ENCODE measurements at places on chromosomes 2 and 18.

GRCh38 chr2:7013471-7014160 is 96.4 kb downstream of the RNF144A start:
- DNase-seq, result no peak

- DNase-seq, result no peak
Observed at GRCh38 chr2:128314348-128315121, 4.1 kb downstream of the HS6ST1 start.

GRCh38 chr18:77702686-77703085 is 453.0 kb downstream of the GALR1 start:
- DNase-seq, result no peak

DNA sequence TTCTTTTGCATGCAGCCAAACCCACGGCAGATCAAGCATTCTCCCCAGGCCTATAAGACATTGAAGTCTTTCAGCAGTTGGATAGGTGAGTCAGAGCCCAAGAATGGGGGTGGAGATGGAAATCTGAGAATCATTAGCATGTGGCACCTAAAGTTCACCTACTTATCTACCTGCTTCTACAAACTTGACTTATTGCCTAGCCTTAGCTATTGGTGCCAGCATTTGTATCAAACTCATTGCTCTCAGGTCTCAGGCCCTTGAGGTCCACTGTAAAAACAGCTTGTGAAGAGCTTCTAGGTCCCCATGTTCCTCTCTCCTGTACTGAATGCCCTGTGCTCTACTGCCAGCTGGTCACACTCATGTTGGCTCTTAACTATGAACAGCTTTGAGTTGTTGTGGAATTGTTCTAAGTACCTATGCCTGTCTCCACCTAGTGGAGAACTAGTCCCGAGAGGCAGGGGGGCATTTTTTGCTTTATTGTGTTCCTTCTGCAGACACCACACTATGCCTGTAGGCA is 278.4 kb upstream of the SPRED2 start:
- DNase-seq, result no peak

- peak; percentile 76 for DNase-seq
Observed at GRCh38 chr18:68177807-68178702, 536.9 kb downstream of the TMX3 start.

GRCh38 chr2:58532641-58533040 is 291.5 kb upstream of the FANCL start:
- no peak for DNase-seq

DNA sequence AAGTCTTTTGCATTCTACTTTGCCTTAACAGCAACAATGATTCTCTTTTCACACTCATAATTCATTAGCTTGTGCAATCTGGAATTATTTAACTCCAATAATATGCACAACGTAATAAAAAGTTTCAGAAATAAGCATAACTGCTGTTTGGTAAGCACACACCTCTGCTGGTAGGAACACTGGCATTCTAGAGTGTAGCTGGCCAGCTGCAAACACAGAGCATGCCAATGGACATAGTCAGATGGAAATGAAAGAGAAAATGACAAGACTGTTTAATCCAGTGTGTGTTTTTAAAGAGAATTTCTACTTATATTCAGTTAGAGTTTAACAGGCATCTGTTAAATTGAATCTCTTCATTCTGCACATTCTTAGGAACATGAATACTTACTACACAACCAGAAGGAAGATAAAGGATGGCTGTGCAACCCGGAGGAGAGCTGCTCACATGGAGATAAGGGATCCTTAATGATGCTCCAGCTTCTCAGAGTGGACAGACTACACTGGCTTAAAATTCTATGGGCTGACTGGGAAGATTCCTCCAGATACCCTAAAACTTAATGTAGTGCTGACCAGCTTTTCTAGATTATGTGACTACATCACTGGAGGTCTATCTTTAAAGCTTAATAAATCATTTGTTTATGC is 94.6 kb upstream of the CHAC2 start:
- no peak for DNase-seq

DNA sequence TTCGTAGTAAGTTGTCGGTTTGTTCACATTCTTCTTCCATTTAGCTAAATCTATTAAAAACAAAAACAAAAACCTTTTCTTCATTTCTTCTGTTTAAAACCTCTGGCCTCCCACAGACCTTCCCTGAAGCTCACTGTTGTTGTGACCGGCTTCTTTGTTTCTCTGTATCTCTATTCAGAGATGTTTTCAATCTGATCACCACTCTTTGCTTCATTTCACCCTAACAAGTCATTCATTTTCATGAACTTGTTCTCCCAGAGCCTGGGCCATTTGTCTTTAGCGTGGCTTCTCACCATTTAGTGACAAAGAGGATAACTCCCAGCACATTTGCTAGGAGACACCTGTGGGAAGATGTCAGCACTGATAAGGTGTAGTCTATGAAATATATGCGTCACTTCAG is 794.2 kb downstream of the ERBB4 start:
- no peak for DNase-seq

DNA sequence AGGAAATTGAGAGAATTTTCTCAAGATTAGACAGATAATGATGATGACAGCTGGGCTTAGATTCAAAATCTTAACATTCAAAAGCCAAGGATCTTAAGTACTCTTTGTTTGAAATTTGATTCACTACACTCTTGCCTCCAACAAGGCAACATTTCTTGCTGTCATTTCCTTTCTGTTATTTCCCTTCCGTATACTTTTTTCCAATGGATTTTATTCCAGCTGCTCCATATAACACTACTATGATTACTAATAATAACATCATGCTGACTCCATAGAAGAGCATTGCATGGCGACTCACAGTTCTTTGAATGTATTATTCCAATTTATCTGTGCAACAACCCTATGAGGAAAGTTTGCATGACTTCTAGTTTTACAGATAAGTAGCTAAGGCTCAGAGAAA is 33.9 kb upstream of the CCDC102B start:
- DNase-seq, result no peak

GRCh38 chr2:142509401-142509800 is 368.1 kb upstream of the KYNU start:
- DNase-seq, result no peak

- DNase-seq, result no peak
Observed at GRCh38 chr2:207937823-207938222, 87.5 kb downstream of the PLEKHM3 start.

DNA sequence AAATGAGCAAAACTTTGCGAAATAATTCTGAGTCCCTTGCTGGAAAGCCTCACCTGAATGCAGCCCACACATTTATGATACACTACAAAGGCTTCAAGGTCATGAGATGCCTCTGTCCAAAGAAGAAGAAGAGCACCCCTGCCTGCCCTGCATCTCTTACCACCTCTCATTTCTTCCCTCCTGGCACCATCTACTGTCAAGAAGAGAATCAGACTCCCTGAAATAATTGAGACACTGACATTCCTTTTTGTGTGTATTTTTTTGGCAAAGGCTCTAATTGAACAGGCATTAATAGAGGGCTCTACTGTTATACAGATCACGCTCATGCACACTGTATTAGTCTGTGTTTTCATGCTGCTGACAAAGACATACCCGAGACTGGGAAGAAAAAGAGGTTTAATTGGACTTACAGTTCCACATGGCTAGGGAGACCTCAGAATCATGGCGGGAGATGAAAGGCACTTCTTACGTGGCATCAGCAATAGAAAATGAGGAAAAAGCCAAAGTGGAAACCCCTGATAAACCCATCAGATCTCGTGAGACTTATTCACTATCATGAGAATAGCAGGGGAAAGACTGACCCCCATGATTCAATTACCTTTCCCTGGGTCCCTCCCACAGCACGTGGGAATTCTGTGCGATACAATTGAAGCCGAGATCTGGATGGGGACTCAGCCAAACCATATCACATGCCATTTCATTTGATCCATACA is 176.3 kb downstream of the ALPK2 start:
- DNase-seq, result no peak

DNA sequence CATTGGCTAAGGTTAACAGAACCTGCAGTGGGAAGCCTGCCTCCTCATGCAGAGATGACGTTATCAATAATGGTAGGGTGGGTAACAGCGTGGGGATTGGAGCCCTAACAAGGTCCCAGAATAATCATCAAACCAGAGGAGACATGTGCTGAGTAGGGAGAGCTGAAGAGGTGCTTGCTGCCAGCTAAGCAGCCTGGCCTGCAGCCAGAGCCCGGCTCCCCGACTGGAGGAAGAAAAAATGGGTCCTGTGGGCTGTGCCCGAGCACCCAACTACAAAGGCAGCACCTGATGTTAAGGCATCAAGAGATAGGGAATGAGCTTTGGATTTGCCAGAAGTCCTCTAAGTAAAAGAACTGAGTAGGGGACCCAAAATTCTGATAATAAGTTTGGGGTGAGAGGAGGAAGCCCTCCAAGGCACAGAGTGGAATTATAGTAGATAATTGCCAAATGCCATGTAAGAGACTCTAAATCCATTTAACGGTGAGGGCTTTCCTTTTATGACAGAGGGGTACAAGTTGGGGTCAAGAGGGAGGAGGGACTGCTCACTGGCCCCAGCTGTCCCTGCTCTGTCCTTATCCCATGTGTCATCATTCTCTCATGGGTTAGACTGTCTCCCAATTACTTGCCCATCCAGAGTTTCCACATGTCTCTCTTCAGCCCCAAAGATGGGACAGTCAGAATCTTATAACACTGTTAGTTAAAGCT is 156.1 kb downstream of the ANTXR1 start:
- no peak for DNase-seq

DNA sequence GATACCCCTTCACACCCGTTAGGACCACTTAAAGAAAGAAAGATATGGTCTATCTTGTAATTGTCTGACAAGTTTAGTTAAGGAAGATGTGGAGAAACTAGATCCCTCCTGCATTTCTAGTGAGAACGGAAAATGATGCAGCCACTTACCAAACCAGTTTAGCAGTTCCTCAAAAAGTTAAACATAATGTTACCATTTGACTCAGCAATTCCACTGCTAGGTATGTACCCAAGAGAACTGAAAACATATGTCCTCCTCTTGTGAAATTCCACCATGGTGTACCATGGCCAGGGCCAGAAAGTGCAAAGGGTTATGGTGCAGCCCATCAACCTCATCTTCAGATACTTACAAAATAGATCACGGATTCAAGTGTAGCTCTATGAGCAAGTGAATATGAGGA is 79.0 kb upstream of the ID2 start:
- DNase-seq, result no peak

DNA sequence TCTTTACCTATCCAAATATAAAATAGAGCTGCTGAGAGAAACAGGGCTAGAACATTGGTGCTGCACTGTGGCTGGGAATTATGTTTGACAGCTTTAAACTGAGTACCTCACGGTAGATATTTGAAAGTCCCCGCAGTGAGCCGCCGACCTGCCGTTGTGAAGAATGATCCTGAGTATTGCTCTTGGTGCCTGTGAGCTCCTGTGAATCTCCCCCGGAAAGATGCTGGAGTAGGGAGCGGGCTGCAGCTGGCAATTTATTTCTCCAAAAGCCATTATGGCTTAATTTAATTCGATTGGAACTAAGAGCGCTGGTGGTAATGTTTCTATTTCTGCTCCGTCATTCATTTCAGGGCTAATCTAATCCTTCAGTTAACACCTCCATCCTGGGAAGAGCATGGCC is 129.4 kb upstream of the TPO start:
- no peak for DNase-seq

- no peak for DNase-seq
Observed at GRCh38 chr2:166792808-166793207, 95.5 kb upstream of the XIRP2 start.

GRCh38 chr2:8243748-8244400 is 438.0 kb upstream of the ID2 start:
- no peak for DNase-seq

DNA sequence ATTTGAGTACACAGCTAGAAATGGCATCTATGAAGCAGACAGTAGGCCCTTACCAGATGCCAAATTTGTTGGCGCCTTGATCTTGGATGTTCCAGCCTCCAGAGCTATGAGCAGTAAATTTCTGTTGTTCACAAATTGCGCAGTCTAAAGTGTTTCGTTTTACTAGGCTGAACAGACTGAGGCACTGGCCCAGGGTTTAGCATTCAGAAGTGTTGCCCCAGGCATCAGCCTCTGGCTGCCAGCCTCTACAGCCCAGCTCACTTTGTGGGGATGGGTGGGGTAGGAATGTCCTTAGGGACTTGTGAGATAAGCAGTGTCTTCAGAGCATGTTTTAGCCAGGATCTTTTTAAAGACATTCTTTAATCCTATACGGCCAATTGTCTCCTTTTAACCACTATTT is 51.5 kb upstream of the MGAT5 start:
- peak; percentile 47 for DNase-seq

DNA sequence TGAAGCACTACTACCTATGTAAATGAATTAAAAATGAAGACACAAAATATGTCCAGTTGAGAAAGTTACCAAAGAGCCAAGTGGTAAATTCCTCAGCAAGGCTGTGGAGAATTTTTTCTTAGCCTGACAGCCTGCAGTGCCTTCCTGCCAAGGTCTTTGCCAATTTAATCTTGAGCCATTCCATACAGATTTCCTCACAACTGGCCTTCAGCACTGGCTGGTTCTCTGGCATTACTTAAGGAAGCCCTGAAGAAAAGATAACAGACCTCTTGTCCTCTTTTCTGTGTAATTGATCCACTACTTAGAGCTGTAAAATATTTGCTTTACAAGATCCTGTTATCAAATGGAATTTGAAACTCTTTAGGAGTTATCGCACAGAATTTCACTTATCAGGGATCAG is 334.2 kb upstream of the LRRTM1 start:
- DNase-seq, result no peak

- no peak for DNase-seq
Observed at GRCh38 chr2:68248361-68248760, 4.0 kb downstream of the PPP3R1 start.

DNA sequence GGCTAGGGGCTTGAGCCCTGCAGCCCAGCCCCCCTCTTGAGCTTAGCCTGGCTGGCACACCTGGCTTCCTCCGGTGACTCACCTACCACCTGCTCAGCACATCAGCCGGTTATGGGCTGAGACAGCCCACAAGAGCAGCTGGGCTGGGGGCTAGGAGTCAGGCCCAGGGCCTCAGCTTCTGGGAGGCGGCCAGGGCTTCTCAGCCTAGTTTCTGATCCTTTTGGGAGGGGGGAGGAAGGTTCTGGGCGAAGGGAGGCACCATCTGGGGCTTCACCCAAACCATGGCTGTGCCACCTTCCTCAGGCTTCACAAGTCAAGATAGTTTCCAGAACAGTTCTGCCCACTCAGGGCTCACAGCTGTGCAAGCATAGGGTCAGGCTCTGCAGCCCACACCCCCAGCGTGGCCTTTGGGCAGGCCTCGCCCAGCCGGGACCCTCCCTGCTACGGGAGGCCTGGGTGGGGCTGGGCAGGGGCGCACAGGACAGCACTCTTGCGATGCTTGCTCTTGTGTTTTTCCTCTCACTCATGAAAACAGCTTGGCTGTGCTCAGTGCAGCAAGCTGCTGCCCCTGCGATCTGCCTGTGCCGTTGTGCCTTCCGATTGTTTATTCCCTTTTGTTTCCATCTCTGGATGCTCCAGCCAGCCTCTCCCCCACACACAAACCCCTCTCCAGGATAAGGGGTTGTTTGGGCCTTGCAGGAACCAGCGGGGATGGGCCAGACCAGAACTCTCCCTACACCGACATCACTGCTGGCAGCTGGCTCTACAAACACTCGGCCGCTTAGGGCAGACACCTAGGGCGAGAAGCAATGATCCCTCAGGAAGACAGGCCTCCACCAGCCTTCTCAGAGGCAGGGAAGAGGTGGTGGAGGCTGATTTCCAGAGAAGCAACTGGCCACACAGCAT is 26.1 kb upstream of the SEMA4C start:
- peak; percentile 43 for DNase-seq
